Hematopoietic multipotent progenitor cell treated with erythropoietin and hydrocortisone succinate and interleukin-3 and kit ligand, for 17 days (in vitro differentiated cells): ENCODE measurements at places on chromosomes 4 and X.

GRCh38 chrX:140433582-140433981 lies 71.3 kb downstream of the SOX3 start:
- DNase-seq: no peak

GRCh38 chr4:118839221-118839927 lies 3.4 kb upstream of the SEC24D start:
- DNase-seq: no peak

- peak; percentile 31 for DNase-seq
Measured at GRCh38 chr4:158624889-158625478, 46.7 kb downstream of the C4orf46 start.

DNA sequence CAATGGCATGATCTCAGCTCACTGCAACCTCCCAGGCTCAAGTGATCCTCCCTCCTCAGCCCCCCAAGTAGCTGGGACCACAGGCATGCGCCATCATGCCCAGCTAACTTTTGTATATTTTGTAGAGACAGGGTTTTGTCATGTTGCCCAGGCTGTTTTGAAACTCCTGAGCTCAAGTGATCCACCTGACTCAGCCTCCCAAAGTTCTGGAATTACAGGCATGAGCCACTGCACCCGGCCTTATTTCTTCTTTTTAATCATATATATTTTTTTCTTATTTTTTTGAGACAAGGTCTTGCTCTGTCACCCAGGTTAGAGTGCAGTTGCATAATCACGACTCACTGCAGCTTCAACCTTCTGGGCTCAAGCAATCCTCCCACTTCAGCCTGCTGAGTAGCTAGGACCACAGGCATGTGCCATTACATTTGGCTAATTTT lies 184.0 kb downstream of the TSPAN5 start:
- DNase-seq: no peak

GRCh38 chr4:152896811-152897210 lies 39.3 kb upstream of the FHDC1 start:
- no peak for DNase-seq

DNA sequence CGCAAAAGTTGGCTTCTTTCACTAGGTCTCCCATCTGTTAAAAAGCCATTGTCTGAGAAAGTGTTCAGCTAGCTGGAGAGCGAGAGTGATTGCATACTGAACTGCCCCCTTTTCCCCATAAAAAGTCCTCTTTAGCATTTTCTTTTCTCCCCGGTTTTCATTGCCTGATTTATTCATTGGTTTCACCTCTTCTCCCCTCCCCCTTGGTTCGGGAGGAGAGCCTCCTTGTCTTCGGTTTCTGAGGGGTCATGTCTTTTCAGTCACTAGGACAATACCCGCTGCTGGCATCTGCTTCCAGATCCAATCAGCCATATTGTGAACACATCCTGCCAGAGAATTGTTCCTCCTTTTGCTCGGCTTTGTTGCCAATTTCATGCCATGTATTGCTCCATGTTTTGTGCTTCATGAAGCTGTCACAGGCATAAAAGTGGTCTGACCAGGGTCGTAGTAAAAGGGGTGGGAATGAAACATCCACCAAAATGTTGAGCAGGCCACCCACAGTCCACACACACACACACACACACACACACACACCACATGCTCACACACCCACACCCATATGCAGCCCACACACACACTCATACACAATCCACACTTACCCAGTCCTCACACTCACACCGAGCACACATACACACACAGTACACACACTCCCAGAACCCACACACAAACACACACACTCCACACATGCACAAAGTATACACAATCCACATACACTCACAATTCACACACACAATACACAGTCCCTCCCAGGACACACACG lies 136.0 kb downstream of the NKX6-1 start:
- no peak for DNase-seq

DNA sequence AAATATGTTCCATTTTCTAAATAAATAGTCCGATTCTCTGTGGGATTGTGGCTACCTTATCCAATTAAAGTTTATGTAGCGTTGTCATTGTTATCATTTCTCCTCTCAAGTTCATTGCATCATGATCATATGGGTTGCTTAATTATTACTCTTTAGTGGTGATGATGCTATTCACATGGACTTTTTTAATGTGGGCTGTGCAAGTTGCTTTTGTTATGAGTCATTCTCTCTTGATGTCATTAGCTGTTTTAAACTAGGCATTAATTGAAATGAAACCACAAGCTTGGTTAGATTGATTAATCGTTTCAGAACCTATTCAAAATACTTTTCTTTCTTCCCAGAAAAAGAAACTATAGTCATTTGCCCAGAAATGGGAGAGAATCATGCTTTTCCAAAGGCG lies 38.2 kb downstream of the NHS start:
- no peak for DNase-seq

GRCh38 chrX:9610771-9611392 lies 146.0 kb downstream of the TBL1X start:
- no peak for DNase-seq

- DNase-seq: no peak
Measured at GRCh38 chr4:126753592-126753991, 879.2 kb upstream of the INTU start.

DNA sequence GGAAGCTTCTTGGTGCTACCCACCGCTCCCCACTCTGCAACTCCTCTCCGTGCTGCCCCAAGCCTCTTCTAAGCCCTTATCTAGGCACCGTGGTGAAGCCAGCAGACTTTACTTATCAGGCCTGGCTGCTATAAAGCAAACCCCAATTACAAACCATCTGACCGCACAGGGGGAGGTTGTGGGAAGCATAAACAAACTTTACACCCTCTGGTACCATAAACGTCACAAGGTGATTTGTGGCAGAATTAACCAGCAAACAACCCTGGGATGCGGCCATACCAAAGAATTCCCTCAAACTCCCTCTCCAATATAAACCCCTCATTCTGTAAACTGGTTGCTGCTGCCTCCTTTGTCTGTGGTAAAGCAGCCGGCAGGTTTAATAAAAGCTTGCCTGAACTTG lies 55.2 kb downstream of the MAGEC2 start:
- DNase-seq: no peak

DNA sequence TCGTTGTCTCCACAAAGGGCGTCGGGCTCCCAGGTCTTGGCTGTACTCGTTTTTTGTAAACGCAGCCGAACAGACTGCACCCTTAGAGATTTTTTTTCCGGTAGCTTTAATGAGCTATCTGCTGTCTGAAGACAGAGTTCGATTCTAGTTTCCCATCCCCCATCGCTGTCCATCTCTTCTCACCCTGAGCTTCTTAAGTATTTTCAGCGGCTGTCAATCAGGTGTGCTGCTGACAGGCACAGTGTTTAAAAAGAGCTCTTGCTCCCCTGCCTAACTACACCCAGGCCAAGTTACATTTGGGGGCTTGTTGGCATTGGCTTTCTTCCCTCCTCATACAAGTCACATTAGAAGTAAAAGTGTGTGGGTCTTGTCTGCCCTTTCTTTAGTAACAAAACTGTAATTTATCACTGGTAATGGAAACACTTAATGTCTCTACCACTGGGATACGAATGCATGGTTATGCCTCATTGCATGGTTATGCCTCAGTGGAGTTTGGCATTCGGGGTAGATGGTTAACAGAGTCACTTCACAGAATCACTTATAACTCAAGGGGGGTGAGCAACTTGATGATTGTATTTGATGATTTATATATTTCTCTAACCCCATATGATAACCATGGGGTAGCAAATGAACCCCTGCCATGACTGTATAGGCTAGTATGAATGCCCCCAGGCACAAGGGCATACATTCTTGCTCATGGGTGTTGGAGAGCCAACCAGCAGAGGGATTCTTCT lies 1.4 kb upstream of the ARHGAP6 start:
- no peak for DNase-seq

DNA sequence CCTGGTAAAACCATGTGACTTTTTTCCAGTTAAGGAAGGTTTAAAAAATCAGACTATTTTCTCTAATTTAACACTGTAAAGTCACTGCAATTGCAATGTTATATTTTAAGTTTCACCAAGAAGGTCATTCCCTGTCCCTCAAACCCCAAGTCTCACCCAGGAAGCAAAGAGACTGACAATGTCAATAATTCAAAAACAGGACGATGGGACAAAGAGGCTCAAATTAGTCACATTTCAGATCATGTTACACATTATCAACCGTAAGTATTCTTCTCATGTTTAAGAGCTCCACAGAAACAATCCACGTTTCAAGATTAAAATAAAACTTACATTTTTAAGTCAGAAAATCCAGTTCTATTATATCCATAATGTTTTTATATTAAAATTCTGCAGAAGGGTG lies 13.2 kb downstream of the SHISA3 start:
- no peak for DNase-seq

- DNase-seq: no peak
Measured at GRCh38 chr4:1599026-1599481, 85.1 kb downstream of the FAM53A start.

DNA sequence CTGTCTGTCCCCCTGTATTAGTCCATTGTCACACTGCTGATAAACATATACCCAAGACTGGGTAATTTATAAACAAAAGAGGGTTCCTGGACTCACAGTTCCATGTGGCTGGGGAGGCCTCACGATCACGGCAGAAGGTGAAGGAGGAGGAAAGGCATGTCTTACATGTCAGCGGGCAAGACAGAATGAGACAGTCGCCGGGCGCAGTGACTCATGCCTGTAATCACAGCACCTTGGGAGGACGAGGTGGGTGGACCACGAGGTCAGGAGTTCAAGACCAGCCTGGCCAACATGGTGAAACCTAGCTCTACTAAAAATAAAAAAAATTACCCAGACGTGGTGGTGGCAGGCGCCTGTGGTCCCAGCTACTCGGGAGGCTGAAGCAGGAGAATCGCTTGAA lies 24.7 kb downstream of the IL3RA start:
- no peak for DNase-seq

GRCh38 chr4:43835869-43836268 lies 612.7 kb downstream of the KCTD8 start:
- DNase-seq: no peak

DNA sequence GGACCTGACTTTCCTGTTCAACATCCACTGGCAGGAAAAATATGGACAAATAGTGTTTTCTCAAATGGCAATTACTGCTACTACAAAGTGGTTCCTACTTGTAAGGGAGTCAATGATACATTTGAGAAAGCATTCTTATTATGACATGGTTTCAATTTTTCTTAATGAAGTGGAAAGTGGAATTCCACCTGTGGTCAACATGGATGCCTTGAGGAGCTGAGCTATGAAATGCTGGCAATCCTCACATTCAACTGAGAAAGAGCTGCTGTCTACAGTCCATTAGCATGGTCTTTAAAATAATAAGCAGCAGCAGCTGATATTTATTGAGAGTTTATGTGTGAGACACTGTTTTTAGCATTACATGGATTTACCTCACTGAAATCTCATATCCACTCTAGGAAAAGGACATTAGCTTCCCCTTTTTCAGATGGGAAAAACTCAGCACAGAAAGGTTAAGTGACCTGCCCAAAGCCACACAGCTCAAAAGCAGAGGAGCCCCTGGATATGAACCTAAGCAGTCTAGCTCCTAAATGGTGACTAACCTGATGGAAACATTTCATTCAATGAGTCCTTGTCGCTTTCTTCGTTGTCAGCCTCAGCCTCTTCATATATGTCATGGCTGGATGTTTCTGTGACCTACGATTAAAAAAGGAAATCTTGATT lies 29.2 kb downstream of the MAP7D3 start:
- DNase-seq: no peak

- no peak for DNase-seq
Measured at GRCh38 chr4:142091691-142092182, 455.4 kb downstream of the IL15 start.

DNA sequence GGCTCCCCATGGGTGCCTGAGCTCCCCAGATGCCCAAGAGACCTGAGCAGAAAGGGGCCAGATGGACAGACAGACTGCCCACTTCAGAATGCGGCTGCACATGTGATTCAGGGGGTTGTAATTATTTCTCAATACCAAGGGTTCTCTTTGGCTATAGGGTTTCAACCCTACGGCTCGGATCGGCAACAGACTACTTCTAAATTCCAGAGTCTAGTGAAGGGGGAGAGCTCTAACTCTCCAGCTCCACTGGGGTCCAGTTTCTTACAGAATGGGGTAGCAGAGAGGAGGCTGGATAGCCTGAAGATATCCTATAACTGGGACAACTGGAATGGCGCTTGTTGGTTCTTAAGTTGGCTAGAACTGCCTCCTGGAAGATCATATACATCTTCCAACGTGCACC lies 136.3 kb downstream of the MGST2 start:
- no peak for DNase-seq

- no peak for DNase-seq
Measured at GRCh38 chr4:185238750-185239149, 29.4 kb downstream of the SNX25 start.

GRCh38 chr4:182277377-182277776 lies 34.2 kb downstream of the TENM3 start:
- DNase-seq: no peak

- no peak for DNase-seq
Measured at GRCh38 chr4:2497931-2498330, 29.0 kb downstream of the RNF4 start.

DNA sequence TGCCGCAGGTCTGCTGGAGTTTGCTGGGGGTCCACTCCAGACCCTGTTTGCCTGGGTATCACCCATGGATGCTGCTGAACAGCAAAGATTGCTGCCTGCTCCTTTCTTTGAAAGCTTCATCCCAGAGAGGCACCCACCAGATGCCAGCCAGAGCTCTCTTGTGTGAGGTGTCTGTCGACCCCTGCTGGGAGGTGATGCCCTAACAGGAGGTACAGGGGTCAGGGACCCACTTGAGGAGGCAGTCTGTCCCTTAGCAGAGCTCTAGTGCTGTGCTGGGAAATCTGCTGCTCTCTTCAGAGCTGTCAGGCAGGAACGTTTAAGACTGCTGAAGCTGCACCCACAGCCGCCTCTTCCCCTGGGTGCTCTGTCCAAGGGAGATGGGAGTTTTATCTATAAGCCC lies 162.7 kb downstream of the NAF1 start:
- no peak for DNase-seq

- DNase-seq: no peak
Measured at GRCh38 chr4:6379767-6380745, 92.4 kb downstream of the PPP2R2C start.

DNA sequence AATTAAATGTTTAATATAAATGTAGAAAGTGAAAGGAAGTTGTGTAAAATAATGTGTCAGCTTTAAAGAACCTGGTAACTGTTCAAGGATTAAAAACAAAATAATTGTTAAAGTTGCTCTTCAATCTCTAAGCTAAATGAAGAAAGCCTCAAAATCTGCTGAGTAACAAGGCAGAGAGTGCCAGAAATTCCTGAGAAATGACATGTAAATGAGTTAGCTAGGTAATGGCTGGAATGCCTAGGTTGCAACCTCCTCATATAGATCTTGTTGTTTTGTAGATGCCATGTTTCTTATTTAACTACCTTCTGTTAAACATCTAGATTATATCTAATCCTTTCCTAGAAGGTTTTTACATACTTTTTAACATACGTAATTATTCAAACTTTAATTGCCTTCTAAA lies 763.6 kb upstream of the AGA start:
- no peak for DNase-seq

DNA sequence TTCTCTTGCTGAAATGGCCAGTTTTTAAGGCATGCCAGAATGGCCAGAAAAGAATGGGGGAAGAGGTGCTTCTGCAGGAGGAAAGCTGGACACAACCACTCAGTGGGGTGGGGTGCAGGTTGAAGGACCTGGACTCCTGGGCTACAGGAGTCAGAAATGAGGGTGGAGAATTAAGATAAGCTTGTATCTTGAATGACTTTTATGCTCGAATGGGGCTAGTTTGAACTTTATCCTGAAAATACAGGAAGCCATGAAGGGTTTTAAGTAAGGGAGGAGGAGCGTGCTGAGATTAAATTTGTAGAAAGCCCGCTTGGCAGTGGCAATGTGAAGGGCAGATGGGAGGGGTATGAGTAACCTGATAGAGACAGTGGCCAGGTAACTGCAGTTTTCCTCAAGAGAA lies 66.5 kb downstream of the ELOVL6 start:
- no peak for DNase-seq

- DNase-seq: no peak
Measured at GRCh38 chrX:24266996-24267395, 46.9 kb downstream of the SUPT20HL2 start.
